ENCODE measurements at places on chromosomes 2 and 18.

DNA sequence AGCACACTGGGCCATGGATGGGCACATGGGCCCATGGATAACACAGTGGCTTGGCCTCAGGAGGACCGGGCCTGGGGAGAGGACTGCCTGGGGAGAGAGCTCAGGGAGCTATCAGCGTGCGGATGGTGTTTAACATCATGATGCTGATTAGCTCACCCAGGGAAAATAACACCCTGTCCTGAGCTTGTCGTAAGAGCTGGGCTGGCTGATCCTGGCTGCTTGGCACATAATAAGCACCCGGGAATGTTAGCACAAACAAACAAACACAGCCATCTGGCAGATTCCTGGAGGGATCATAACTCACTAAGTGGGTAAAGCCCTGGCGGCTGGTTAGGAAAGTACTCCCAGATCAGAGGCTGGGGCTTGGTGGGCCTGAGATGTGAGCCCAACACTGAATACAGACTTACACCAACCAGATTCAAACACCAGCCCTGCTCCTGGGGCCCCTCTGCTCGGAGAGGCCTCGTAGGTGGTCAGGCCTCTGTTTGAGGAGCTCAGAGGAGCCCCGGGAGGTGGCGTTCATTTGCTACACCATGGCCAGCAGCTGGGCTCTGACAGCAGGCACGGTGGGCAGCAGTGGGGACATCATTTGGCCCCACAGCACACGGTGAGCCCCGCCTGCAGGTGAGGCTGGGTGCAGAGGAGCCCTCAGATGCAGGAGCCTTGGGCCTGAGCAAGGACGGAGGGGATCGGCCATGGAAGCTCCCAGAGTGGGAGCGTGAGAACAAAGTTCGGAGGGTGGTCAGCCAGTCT, 193.4 kb upstream of the HDAC4 start:
- no peak for DNase-seq

GRCh38 chr2:144505245-144505831, 14.6 kb downstream of the ZEB2 start:
- DNase-seq = no peak

DNA sequence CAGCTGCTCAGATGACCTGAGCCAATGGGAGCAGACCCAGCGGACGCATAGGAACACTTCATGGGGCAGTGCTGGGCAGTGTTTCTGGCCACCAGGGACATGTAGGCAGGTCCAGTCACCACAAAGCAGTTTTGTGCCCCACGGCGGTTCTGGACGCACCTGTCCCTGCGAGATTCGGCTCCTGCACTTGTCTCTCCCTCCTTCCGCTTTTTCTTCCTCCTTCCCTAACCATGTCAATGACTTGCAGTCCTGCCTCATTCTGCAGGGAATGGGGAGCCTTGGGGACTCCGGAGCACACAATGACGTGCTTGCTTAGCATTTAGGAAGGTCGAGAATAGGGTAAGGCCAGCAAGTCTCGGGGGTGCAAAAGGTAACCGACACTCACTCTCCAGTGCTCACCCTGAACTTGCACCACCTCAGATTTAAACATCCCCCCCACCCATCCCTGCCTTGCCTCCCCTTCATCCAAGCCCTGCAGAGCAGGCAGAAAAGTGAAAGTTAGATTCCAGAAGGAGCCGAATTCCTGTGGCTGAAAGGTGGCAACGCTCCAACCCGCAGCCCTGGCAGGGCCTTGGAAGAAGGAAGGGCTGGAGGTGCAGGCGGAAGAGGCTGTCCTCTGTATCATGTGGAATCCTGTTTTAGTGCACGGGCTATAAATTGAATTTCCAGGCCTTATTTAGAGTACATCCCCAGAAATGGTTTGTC, 40.5 kb upstream of the ATG16L1 start:
- no peak for DNase-seq

- no peak for DNase-seq
Observed at GRCh38 chr2:6957910-6958615, 40.9 kb downstream of the RNF144A start.

- DNase-seq = no peak
Observed at GRCh38 chr2:174776223-174776622, 12.0 kb upstream of the CHRNA1 start.

- no peak for DNase-seq
Observed at GRCh38 chr2:170163411-170164065, 14.4 kb upstream of the MYO3B start.

DNA sequence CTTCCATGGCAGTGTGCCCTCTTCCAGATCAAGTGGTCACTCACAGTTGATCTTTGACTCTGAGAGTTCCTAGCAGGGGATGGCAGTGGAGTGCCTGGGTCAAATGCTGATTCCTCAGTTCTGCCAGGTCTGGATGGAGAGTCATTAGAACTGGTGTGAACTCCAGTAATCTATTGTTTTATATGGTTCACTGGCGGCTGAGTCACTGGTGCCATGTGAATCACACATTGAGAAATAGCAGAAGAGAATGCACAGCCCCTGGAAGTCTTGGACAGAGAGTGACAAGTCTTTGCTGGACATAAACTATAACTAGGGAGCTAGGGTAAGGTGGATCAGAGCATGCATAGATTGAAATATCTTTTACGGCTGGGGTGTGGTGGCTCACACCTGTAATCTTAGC, 86.9 kb downstream of the EIF2AK3 start:
- DNase-seq = no peak

- DNase-seq = no peak
Observed at GRCh38 chr18:11468617-11469016, 140.8 kb upstream of the SLC35G4 start.

DNA sequence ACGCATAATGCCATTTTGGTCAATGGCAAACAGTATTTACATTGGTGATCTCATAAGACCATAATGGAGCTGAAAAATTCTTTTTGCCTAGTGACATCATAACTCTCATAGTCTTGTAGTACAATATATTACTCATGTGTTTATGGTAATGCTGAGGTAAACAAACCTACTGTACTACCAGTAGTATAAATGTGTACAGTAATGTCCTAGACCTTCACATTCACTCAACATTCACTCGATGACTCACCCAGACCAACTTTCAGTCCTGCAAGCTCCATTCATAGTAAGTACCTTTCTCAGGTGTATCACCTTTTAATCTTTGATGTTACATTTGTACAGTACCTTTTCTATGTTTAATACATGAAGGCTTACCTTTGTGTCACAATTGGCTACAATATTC, 558.2 kb upstream of the PIK3C3 start:
- no peak for DNase-seq

GRCh38 chr2:118766871-118767270, 80.6 kb downstream of the EN1 start:
- no peak for DNase-seq

DNA sequence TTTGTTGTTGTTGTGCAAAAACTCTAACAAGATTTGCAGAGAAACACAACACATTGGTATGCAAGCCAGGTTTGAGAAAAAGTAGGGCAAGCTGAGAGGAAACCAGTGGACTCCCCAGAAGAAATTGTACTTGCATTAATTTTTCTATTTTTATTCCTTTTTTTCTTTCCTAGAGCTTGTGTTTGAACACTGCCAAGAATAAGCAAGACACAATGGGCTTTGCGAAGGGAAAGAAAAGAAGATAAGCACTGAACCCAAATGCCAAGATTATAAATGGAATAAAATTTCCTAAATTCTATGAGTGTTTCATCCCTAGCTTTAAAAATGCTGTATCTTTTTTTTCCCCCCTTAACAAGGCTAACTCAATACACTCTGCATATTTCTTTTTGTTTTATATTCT, 17.0 kb upstream of the CYTIP start:
- DNase-seq = no peak

DNA sequence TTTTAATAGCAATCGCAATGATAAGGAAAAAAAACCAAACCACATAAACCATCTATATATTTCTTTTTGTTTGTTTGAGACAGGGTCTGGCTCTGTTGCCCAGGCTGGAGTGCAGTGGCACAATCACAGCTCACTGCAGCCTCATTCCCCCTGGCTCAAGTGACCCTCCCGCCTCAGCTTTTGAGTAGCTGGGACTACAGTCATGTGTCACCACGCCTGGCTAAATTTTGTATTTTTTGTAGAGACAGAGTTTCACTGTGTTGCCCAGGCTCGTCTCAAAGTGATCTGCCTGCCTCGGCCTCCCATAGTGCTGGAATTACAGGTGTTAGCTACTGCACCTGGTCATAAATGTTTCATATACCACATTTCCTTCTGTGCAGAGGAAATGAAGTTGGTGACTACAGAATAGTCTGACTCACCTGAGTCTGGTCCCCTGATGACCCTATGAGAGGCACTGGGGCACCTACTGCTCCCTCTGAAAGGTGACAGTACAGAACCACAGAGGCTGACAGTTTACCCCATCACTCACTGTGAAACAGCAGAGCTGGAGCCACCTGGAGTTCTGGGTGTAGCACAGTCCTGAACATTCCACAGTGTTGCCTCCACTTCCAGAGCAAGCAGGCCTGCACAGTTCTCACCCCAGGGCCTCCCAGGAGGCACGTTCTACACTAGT, 183.7 kb upstream of the PXDN start:
- no peak for DNase-seq

- DNase-seq = no peak
Observed at GRCh38 chr2:65835975-65836549, 403.7 kb upstream of the SPRED2 start.

DNA sequence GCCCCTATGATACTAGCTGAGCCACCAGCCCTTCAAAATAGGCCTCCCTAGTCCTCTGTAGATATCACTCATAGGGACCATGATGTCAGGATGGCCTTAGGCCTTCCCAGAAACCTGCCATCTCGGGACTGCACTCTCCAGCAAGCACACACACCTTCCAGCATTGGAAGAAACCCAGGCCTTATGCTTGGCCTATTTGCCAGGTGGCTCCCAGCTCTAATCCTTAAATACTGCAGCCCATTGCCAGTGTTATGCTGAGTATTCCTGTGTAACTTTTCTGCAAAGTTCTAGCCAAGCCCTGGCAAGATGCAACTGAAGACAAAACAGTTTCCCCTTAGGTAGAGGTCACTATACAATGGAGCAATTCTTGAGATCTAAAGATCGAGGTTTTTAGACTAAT, 316.5 kb downstream of the SETBP1 start:
- DNase-seq = no peak

DNA sequence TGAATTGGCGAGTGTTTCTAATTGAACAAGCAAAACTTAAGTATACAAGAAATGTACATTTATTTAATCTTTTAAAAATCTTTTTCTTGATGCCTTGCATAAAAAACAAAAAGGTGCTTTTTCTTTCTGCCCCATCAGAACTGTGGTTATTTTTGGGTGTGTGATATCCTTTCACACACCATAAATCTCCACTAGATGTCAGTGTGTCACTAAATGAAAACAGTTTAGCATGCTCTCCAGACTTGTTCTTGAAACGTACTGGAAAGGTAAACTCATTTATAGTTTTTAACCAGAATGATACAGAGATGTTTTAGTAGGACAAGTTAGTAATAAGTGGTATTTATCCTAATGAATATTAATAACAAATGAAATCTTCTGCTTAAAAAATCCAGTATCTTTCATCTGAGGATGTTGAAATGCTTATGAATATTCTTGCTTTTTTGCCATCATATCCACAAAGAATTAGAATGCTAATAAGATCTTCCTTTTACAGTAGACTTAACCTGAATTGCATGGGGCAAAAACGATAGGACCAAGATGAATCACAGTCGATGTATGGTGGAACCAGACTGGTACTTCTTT, 96.8 kb downstream of the UBE2E3 start:
- DNase-seq = no peak

DNA sequence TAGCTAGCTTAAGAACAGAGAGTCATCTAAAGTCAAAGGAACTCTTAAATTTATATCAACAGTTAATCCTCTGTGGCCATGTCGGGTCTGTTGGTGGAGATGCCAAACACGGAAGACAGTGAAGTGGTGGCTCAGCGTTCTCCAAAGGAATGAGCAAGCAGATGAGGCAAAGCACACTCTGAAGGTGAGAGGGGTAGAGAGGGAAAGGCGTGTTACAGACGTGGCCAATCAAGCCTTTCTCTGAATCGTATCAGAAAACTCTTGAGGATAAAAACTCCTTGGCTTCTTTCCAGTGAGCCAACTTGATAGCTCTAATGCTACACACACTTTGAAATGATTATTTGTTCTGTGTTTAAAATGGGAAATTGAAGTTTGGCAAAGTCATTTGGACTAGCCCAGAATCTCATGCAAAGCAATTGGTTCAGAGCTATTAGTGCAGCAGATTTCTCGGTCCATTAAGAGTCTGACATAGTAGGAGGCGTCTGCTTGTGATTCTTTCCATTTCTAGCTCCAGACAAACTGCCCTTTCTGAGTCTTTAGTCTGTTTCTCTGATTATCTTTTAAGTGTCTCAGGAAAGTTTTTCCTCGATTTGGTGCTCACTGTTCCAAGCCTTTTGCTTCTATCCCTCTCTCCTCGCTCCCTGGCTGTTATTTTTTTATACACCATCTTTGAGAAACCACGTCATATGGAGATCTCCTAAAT, 57.5 kb upstream of the CPO start:
- no peak for DNase-seq

- no peak for DNase-seq
Observed at GRCh38 chr18:36895606-36896005, 66.7 kb downstream of the KIAA1328 start.

DNA sequence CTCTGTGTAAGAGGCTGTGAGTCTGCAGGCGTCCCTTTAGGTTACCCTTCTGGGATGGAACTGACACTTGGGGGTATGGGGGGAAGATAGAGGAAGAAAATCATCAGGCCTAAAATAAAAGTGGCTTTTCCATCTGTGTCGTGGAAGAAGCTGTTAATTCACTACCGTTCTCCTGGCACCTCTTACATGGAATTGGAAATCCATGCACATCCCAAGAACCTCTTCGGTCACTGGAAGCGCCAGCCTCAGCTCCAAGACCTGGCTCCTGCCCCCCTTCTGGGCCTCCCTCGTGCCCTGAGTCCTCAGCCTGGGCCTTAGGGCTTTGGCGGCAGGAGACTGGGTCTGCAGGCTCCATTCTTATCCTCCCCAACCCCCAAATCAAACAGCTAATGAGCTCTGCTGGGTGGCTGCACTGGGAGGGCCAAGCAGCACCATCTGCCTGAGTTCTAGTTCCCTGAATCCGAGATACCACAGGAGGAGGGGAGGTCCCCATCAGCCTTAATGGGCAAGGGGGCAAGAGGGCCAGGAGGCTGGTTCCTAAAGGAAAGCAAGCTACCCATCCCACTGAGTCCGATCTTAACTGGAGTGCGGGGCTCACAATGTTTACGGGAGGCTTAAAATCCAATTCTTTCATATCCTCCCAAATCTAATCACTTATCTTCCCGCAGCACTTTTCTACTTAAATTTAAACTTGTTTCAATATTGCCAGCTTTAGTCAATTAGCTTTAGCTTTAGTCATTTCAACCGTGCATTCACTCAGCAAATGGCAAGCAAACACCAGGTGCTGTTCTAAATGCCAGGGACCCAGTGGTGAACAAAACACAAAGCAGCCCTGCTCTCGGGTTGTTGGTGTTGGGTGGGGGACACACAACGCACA, 52.8 kb downstream of the FAM178B start:
- no peak for DNase-seq
